ENCODE measurements at places on chromosomes 7 and 10.
A peak's percentile ranks its signal among the peaks of the same experiment; 100 is the strongest.

- no peak for DNase-seq
These were observed 7.1 kb upstream of the KCNIP2 start for GRCh38 chr10:101850749-101851148.

DNA sequence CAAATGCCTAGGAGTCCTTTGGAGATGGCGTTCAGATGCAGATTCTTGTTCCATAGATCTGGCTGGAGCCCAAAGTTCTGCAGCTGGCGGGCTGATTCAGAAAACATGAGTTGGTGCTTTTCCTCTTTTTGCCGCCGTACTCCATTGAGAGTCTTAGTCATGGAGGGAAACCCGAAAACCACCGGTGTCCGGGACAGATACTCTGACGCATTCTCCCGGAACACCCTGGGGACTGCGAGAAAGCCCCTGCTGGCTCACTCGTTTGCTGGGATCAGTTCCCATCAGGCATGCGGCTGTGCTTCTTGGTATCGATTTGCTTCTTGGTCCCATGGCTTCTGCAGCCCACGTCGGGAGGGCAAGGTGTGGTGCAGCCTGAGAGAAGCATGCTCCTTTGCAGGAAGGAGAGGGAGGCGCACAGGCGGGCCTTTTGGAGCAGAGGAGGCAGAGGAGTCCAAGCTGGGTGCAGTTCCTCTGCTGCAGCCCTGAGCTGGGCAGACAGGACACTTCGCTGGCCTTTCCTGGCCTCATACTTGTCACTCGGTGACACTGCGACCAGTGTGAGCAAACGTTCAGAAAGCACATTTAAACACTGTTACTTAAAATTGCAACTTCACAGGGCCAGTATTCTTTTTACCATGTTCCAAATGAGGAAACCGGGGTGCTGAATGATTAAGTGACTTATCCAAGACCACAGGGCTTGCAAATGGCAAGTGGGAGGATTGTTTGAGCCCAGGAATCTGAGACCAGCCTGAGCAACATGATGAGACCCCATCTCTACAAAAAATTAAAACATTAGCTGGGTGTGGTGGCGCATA, 30.6 kb upstream of the PFKFB3 start:
- DNase-seq, result peak; percentile 70

GRCh38 chr7:18901982-18902421, 215.4 kb downstream of the TWIST1 start:
- DNase-seq, result no peak

- DNase-seq, result no peak
These were observed 190.9 kb downstream of the RPS24 start for GRCh38 chr10:78224602-78225001.

- no peak for DNase-seq
These were observed 690.6 kb downstream of the LRMDA start for GRCh38 chr10:76122056-76122455.

DNA sequence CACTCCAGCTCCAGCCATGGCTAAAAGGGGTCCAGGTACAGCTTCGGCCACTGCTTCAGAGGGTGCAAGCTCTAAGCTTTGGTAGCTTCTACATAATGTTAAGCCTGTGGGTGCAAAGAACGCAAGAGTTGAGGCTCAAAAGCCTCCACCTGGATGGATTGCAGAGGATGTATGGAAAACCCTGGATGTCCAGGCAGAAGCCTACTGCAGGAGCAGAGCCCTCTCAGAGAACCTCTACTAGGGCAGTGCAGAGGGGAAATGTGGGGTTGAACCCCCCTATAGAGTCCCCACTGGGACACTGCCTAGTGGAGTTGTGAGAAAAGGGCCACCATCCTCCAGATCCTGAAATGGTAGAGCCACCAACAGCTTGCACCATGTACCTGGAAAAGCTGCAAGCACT, 10.7 kb upstream of the RNF32 start:
- no peak for DNase-seq

DNA sequence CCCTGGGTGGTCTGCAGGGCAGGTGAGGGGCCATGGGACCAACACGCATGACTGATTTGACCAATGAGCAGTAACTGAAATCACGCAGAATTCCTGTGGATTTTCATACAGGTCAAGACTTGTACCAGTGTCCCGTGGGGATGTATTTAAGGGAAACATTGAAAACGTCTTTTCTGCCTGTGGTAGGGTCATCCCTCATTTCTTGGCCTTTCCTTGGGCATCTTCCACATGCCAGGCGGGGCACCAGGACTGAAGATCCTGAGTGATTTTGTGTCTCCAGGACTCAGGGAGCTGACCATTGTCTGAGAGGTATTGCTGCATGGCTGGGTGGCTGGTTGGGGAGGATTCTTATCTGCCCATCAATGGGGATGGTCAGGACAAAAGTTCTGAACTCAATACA, 289.0 kb downstream of the GLRX3 start:
- no peak for DNase-seq

DNA sequence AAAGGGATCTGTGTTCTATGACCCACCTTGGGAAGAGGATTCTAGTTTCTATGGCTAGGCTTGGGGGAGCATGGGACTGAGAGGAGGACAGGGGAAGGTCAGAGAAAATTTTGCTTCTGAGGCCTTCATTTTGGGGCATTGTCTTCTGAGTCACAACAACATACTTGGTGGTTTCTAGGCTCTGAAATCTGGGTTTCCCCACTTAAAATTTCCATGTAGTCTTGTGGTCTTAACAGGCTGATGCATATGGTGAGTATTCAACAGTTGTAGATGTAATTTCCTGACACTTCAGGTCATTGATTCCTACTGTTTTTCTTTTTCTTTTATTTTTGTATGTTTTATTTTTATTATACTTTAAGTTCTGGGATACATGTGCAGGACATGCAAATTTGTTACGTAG, 88.5 kb downstream of the ANKRD7 start:
- DNase-seq, result no peak

GRCh38 chr10:118447478-118448270, 105.5 kb upstream of the FAM204A start:
- no peak for DNase-seq

DNA sequence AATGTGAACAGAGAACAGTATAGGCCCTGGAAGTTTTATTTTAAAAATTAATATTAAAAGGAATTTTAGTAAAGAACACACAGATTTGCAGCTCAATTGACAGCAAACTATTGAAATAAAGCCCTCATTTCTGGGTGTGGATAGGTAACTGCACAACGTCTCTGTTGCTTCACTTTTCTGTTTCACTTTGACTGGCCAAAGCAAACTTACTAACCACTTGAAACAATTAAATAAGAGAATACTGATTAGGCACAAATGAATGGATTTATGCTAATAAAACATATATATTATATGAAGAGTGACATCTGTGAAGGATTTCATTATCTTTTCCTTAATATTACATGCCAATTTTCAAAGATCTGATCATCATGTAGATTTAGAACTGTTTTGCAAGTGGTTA, 11.9 kb downstream of the ZNF804B start:
- DNase-seq, result no peak

DNA sequence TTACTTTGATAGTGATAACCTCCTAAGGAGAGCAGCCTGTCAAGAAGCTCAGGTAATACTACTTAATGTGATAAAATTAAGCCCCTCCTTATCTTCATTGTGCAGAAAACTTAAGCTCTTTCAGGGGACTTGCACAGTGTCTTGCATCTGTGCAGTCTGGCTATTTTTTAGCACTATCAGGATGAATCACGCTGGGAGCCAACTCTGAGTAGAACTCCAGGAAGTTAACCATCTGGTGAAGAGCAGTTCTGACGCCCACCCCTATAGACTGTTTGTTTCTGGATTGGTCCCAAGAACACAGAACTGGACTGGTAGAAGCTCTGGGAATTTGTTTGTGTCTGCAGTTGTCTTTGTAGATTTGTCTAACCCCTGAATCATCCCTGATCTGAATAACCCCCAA, 41.9 kb downstream of the AGK start:
- peak; percentile 59 for DNase-seq

DNA sequence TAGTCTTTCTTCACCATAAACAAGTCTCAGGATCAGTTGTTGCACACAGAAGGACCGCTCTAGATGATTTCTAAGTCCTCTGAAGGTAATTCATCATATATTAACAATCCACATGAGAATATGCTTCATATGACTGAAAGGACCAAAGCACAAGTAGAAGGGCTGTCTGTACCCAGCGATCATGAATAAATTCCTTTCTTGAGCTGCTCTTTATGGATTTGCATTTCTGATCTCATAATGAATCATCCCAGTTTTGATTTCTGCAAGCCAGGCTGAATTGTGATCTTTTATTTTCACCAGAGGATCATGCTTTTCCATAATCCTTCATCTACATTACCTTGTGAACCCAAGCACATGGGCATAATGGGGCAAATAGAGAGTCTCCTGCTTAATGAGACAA, 675.6 kb downstream of the MAGI2 start:
- no peak for DNase-seq

- DNase-seq, result no peak
These were observed 37.0 kb downstream of the BEND7 start for GRCh38 chr10:13491747-13492360.

GRCh38 chr7:66776800-66777442, 36.4 kb downstream of the RABGEF1 start:
- DNase-seq, result no peak

DNA sequence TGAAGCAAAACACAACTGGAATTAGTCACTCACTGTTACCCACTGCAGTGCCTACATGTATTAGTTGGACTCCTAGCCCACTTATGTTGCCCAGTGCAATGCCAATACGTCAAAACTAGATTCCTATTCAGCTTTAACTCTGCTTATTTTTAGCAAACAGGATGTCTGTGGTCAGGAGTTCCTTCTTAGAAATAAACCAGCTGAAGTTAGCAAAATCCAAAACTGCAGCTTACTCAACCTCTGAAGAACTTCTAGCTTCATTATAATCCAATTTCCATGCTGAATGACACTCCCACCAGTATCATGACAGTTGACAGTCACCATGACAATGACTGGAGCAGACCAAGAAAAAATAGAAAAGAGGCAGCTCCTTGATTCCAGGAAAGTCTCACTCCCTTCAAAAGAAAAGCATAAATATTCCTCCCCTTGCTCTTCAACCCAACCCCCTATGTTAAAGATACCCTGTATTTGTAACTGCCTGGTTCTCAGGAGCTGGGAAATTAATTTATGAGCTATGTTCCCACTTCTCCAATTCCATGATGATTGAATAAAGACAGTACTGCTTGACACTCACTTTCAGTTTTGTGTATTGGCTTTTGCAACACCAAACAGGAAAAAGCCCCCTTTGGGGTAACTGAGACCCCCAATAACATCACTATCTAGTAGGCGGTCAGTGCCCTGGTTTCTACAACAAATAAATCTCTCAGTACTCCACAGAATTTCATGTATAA, 327.4 kb downstream of the SORCS1 start:
- DNase-seq, result no peak

DNA sequence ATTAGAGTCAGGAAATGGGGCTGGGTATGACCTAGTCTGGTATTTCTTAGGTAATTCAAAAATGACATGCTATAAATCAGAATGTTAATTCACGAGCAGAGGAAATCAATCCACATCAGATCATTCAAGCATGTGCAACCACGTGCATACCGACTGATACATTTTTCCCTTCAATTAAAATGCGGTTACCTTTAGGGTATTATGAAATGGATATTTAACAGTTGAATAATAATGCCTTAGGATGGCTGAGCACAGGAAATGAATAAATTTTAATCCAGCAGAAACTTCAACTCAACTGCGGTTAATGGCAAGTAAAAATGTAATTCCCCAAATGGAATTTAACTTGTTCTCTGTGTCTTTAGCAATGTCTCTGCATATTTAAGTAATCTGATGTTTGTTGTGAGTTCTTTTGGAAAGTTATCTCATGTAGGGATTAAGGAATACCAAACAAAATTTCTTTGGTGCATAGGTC, 9.2 kb downstream of the CPA2 start:
- DNase-seq, result no peak

DNA sequence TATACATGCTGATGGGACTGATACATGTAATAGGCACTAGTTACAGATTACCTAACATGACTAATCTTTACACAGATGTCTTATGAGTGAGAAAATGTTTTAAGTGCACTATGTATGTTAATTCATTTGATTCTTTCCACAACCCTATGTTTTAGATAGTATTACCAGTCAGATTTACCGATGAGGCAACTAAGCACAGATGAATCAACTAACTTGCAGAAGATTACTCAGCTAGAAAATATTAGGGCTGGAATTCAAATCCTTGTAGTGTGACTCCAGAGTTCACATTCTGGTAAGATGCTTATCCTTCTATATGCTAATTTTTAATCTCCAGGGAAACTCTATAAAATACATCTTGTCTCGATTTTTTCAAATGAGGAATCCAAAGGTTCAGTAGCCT, 964.9 kb downstream of the REEP3 start:
- DNase-seq, result no peak

DNA sequence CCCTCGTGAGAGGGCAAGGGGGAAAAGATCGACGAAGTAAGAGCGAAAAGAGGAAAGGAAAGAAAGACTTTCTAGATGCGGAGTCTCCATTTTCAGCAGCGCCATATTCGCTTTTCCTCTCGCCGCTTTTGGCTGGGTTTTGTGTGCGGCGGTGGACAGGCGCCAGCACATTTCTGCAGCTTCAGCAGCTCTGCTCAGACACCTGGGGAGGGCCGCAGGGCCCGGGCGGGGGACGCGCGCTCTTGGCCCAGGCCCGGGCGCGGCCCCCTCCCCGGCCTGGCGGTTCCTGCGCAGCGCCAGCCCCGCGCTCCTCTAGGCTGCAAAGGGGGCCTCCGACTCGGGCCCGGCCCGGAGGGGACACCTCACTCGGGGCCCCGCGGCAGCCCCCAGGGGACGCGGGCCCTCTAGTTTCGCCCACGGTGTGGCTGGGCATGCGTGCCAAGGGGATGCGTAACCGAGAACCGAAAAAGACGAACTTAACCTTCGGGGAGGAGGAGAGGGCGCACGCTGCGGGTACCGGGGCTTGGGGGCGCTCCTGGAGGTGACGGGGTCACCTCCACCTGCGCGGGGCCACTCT, 34.5 kb upstream of the EBLN1 start:
- peak; percentile 58 for DNase-seq

DNA sequence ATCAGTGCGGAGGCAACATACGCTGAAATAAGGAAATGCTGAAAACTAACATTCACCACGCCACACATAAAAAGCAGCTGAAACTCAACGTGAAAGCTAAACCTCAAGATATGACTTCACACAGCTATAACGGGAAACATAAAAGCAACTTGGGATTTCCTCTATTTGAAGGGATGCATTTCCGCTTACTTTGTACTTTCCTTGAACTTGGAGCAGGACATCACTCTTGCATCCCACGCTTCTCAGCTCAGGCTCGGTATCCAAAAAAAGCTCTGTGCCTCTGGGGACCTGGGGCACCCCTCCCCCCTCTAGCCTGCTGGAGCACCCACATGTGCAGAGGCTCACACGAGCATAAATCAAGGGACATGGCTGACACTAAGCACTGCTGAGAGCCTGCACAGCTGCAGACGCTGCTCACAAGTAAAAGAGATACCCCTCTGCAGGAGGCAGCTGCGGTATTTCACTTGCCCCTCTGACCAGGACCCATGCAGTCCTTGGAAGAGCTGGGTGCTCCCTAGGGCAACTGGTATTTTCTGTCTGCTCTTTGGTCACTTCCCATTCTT, 34.2 kb downstream of the PARD3 start:
- no peak for DNase-seq

DNA sequence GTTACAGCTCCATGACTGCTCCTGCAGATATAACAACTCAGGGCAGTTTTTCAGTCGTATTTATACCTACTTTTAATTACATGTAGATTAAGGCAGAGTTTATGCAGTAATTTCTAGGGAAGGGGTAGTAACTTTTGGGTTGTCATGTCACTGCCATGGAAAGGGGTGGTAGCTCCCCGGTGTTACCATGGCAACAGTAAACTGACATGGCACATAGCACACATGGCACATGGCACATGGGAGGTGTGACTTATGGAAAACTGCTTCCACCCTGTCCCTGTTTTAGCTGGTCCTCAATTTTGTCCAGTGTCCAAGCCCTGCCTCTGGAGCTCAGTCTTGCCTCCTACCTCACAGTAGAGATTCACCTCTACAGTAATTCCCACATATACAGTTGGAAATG, 3.9 kb upstream of the TOMM7 start:
- DNase-seq, result no peak
